ENCODE measurements at places on chromosomes 5 and 9. TPM values are rescaled to one million over a fixed set of nuclear protein-coding genes. Genes with fewer than 3 reads are reported as not detected.

DNA sequence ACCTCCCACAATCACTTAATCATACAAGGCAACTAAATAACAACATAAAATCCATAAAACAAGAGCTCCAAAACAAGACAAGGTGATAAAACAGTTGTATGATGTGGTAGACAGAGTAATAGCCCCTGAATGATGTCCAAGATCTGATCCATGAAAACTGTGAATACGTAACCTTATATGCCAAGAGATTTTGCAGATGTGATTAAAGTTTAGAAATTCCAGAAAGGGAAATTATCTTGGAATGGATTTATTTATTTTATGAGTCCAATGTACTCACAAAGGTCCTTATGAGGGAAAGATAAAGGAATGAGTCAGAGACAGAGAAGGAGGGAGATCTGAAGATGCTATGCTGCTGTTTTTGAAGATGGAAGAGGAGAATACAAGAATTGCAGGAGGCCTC, 1775.7 kb upstream of the C9orf72 start:
- DNase-seq, result no peak

GRCh38 chr9:131839281-131840084, 99.6 kb upstream of the RAPGEF1 start:
- DNase-seq, result no peak

DNA sequence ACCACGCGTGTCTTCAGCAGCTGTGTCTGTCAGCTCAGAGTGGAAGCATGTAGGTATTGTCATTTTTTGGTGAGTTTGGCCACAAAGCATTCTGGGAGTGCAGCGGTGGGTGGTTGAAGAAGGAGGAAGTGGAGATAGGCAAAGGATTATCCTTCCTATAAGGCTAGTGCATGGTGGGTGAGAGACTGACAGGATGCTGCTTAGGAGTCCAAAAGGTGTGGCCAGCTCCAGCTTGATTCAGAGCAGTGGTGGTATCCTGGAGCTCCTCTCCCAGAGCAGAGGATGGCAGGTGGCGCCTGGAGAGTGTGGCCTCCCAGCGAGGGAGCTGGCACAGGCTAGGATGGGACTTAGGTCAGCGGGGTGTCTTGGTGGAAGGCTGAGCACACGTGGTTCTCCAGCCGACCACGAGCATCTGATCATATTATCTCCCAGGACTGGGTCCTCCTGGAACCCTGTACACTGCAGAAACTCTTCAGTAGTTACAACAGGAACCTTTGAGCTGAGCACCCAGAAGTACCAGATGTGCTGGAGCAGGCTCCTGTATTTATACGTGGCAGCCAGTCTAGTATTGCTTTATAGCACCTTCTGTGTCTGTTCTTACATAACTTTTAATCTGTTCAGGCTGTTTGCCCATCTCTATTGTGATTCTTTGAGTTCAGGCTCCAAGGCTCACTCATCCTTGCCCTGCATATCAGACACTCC, 29.6 kb downstream of the MAML1 start:
- no peak for DNase-seq

DNA sequence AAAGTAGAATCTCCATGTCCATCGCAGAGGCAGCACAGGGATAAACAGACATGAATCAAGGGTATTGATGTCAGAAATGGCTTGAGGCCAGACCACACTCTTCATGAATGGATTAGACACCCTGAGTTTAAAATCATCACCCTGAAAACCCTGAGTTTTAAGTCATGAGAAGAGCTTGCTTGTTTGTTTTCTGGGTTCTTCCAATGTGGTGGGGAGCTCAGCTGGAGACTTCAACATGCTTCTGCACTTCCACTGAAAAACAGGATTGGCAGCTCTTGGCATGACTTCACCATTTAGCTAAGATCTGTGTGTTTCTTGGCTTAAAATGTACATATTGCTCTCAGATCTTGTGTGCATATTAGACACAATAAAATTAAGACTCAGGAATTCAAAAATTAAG, 9.8 kb downstream of the GCNT4 start:
- no peak for DNase-seq

- no peak for DNase-seq
Measured at GRCh38 chr5:41368158-41368557, 142.2 kb downstream of the PLCXD3 start.

Gene THBS4
- total RNA-seq, result 0.44 TPM

Gene EPB41L4B
- total RNA-seq, result 3.8 TPM

Gene PALM2AKAP2
- 1.1 TPM for total RNA-seq

GRCh38 chr9:127346584-127346983, 50.4 kb upstream of the SLC2A8 start:
- no peak for DNase-seq

Gene TXNDC8
- total RNA-seq, result not detected

Gene MARVELD2
- 24.5 TPM for total RNA-seq

DNA sequence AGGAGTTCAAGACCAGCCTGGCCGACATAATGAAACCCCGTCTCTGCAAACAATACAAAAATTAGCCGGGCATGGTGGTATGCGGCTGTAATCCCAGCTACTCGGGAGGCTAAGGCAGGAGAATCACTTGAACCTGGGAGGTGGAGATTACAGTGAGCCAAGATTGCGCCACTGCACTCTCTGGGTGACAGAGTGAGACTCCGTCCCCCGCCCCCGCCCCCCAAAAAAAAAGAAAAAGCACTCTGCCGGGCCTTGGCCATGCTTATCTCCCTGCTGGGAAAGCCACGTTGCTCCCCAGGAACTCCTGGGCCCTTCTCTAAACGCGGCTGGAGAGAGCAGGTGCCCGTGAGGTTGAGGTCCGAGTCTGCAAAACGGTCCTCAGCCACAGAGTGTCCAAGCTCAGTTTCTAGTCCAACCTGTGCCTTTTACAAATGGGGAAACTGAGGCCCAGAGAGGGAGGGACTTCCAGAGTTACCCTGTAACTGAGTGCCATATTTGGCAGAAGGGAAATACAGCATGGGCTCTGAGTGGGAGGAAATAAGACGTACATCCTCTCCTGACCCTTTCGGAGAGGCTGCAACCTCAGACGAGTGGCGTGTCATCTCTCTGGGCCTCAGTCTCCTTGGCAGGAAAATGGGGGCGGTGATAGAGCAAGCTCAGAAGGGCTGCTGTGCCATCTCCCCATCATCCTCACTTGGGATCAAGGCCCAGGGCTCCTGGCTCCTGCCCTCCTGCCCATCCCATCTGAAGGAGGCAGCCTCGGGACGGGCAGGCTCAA, 6.6 kb upstream of the PHYHD1 start:
- DNase-seq, result no peak
